ENCODE measurements at places on chromosomes 12 and 14. TPM values are rescaled to one million over a fixed set of nuclear protein-coding genes. Genes with fewer than 3 reads are reported as not detected.

Gene RASSF9
- not detected for total RNA-seq

DNA sequence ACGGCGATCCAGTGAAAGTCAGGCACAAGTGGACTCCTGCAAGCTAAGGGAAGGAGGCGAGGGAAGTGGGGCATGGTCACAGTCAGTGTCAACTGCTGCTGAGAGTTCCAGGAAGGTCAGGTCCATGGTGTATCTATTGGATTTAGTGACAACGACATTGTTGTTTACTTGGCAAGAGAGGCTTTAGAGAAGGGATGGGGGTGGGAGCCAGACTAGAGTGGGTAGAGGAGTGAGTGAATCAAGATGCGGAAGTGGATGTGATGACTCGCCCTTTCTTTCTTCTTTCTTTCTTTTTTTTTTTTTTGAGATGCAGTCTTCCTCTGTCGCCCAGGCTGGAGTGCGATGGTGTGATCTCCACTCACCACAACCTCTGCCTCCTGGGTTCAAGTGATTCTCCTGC, 12.5 kb downstream of the P2RX7 start:
- DNase-seq: peak; percentile 44

GRCh38 chr12:20096430-20096829, 271.9 kb upstream of the PDE3A start:
- DNase-seq: no peak

DNA sequence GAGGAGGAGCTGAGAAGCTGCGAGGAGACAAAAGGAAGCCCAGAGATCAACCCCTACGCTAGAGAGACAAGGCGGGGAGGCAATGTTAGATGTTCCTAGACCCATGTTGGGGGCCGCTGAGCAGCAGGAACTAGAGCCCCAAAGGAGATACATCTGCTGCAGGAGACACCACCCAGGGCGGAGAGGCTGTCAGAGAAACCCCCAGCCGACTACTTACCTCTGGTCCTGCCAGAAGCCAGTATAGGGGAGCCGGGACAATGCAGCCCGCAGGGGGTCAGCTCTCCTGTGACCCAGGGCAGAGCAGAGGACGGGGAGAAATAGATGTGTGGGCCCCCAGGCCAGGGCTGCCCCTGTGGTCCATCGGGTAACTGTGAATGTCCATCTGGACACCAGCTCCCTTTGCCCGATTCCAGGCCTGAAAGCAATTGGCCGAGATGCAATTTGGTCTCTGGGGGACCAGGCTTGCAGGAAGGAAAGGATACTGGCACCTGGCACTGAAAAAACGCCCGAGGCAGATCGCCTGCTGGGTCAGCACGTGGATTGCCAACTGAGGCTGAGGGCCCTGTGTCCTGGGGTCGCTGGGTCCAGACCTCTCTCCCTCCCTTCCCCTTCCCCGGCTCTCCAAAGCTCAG, 34.9 kb downstream of the SYNE3 start:
- DNase-seq: no peak

GRCh38 chr12:21827083-21827482, 52.6 kb upstream of the KCNJ8 start:
- DNase-seq: no peak

GRCh38 chr12:119694111-119694510, 26.2 kb downstream of the PRKAB1 start:
- DNase-seq: no peak

DNA sequence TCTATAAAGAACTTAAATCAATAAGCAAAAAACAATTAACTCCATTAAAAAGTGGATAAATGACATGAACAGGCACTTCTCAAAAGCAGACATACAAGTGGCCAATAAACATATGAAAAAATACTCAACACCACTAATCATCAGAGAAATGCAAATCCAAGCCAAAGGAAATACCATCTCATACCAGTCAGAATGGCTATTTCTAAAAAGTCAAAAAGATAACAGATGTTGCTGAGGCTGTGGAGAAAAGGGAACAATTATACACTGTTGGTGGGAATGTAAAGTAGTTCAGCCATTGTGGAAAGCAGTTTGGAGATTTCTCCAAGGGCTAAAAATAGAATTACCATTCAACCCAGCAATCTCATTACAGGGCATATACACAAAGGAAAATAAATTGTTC, 234.5 kb upstream of the PLXNC1 start:
- DNase-seq: no peak

DNA sequence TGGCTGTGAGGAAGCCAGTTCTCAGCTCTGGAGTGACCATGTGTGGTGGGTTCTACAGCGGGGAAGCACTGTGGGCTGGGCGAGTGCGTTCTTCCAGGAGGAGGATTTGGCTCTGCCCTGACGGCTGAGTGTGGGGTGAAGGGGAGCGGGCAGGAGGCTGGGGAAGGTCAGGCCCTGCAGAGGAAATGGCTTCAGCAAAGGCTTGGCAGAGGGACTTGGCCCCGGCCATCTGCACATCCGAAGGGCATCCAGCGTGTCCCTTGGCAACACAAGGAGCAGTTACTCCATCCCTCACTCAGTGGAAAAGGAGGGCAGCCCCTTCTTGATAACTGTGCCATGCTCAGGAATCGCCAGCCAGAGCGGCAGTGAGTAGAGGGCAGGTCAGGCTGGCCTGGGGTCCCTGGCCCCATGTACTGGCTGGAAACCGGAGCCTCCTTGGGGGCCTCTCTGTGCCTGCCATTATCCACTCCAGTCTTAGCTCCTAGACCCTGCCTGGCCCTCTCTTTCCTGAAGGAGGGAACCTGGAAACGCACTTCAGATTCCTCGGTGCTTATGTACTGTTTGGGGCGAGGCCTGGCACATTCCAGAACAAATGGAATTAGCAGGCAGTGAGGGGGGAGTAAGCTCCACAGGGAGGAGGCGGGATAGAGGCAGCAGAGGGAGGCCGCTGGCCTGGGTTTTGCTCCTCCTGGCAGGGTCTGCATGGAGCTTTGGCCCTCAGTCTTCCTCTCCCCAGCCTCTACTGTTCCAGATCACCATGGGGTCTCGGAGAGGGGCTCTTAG, 133.6 kb upstream of the NCOR2 start:
- no peak for DNase-seq

- no peak for DNase-seq
Observed at GRCh38 chr14:93712079-93712837, 76.0 kb downstream of the PRIMA1 start.

- peak; percentile 63 for DNase-seq
Observed at GRCh38 chr12:131511391-131511802, 199.5 kb upstream of the SFSWAP start.

- no peak for DNase-seq
Observed at GRCh38 chr14:90562652-90563051, 165.8 kb downstream of the CALM1 start.

DNA sequence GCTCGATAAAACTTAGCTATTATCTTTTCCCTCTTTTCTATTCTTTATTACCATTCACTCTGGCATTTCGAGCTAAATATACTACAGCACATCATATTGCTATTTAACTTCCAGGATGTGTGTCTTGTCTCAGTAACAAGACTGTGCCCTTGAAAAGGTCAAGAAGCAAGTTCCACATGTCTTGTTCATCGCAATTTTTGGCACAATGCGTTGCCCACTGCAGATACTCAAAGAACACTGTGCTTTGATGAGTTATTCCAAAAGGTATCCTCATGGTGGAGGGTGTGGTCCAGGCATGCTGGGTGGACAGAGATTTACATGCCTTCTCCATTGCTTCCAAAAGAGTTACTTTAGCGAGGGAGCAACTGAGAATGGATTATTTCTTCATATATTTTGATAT, 6.6 kb downstream of the E2F7 start:
- DNase-seq: no peak

- no peak for DNase-seq
Observed at GRCh38 chr14:54267172-54267571, 129.6 kb upstream of the CDKN3 start.

DNA sequence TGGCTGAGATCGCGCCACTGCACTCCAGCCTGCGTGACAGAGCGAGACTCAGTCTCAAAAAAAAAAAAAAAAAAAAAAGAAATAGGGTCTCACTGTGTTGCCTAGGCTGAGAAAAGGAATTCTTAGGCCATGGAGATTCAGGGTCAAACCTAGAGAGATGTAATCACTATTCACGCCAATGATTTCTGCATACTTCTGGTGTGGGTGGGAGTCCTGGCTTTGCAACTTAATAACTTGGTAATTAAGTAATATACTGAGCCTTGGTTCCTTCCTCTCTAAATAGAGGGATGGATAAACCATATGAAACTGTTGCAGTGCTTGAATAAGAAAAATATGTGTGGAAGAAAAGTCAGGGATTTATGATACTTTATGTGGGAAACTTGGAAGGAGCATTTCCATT, 2.7 kb downstream of the ZNF410 start:
- no peak for DNase-seq

Data from activated CD4-positive, alpha-beta memory T cell treated with anti-CD3 and anti-CD28 coated beads, Interleukin-2, amount 10 ng/mL, durations not matched to agents 7 days and 5 days (primary cell).